Heart left ventricle (tissue), 16 donors: ENCODE measurements at places on chromosomes 4 and X. TPM values are rescaled to one million over a fixed set of nuclear protein-coding genes. Genes with fewer than 3 reads are reported as not detected.

Gene GAGE12H
- not detected for polyA plus RNA-seq

Gene CLDN22
- polyA plus RNA-seq = not detected

Gene UGT2B15
- not detected for polyA plus RNA-seq

Gene AREG
- polyA plus RNA-seq = 49.6 TPM

Gene KLHL5
- 3.3 TPM for polyA plus RNA-seq

- H3K27me3 ChIP-seq = no peaks in the 10 kb centered on the region
- H3K4me1 ChIP-seq = no peaks in the 10 kb centered on the region
- no peak overlapping the region for H3K4me3 ChIP-seq
Measured at GRCh38 chrX:47112316-47112954, 32.1 kb downstream of the NDUFB11 start.

GRCh38 chrX:75295641-75296040, 21.8 kb downstream of the UPRT start:
- no peaks in the 10 kb centered on the region for H3K36me3 ChIP-seq
- no peak overlapping the region for H3K27ac ChIP-seq
- DNase-seq = no peak
- no peaks in the 10 kb centered on the region for H3K4me1 ChIP-seq
- no peak overlapping the region for H3K4me3 ChIP-seq

DNA sequence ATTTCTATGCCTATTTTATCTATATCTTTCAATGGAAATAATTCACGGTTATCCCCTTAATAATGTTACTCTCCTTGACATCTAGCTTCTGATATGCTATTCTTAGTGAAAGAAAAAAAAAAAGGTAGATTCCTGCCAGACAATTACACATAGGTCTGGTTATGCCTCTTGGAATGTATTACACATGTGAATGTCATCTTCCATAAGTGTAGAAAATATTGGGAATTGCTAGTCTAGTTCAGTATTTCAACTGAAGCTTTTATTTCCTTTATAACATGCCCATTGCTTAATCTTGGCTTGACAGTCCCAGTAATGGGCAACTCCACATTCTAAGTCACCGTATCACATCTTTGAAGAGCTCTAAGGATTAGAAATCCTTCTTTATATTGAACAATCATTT, 25.4 kb upstream of the PPP1R2C start:
- H3K36me3 ChIP-seq = no peaks in the 10 kb centered on the region
- no peak overlapping the region for H3K27ac ChIP-seq
- H3K27me3 ChIP-seq = no peaks in the 10 kb centered on the region
- no peak for DNase-seq
- H3K4me3 ChIP-seq = no peak overlapping the region

DNA sequence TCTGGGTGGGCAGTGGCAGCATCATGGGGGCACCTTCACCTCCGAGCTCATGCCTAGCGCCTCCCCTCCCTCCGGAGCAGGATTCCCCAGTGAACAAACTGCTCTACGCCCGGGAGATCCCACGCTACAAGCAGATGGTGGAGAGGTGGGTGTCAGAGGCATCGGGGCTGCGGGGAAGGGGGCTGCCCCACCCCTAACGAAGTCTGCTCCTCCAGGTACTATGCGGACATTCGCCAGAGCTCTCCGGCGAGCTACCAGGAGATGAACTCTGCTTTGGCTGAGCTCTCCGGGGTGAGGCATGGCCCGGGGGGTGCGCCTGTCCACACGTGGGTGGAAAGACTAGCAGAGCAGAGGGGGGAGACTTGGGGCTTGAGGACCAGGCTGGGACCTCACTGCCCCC, 2.7 kb upstream of the SRPK3 start:
- no peak overlapping the region for H3K27ac ChIP-seq
- no peak overlapping the region for H3K4me3 ChIP-seq
- no peaks in the 10 kb centered on the region for H3K27me3 ChIP-seq
- DNase-seq = no peak
- H3K36me3 ChIP-seq = no peaks in the 10 kb centered on the region

GRCh38 chr4:159787901-159788300, 685.0 kb downstream of the RAPGEF2 start:
- no peaks in the 10 kb centered on the region for H3K27me3 ChIP-seq
- no peak overlapping the region for H3K4me3 ChIP-seq
- no peak for DNase-seq
- no peaks in the 10 kb centered on the region for H3K36me3 ChIP-seq

DNA sequence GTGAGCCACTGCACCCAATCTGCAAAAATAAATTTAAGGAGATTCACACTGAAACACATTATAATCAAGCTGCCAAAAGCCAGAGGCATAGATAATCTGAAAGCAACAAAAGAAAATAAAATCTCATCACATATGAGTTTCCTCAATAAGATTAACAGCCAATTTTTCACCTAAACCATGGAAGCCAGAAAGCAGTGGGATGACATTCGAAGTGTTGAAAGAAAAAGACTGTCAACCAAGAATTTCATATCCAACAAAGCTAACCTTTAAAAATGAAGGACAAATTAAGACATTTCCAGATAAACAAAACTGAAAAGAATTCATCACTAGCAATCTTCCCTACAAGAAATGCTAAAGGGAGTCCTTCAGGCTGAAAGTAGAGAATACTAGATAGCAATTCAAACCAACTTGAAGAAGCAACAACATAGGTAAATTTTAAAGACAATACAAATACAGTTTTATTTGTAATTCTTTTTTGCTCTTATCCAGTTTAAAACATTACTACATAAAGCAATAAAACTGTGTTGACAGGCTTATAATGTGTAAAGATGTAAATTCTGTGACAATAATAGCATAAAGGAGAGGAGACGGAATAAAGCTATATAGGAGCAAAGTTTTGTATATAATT, 23.1 kb upstream of the KLHL8 start:
- H3K27ac ChIP-seq = no peak overlapping the region
- peaks cover 14% of the 10 kb centered on the region for H3K4me1 ChIP-seq
- H3K27me3 ChIP-seq = no peaks in the 10 kb centered on the region
- DNase-seq = no peak
- H3K36me3 ChIP-seq = no peaks in the 10 kb centered on the region

GRCh38 chrX:40151211-40152172, 53.7 kb upstream of the BCOR start:
- H3K36me3 ChIP-seq = no peaks in the 10 kb centered on the region
- H3K27ac ChIP-seq = peak overlapping the region; percentile 89
- H3K4me3 ChIP-seq = peak overlapping the region; percentile 48

GRCh38 chrX:136858007-136858756, 22.3 kb downstream of the RBMX start:
- H3K27me3 ChIP-seq = no peaks in the 10 kb centered on the region
- H3K27ac ChIP-seq = no peak overlapping the region
- DNase-seq = no peak
- H3K4me1 ChIP-seq = no peaks in the 10 kb centered on the region
- no peak overlapping the region for H3K4me3 ChIP-seq

DNA sequence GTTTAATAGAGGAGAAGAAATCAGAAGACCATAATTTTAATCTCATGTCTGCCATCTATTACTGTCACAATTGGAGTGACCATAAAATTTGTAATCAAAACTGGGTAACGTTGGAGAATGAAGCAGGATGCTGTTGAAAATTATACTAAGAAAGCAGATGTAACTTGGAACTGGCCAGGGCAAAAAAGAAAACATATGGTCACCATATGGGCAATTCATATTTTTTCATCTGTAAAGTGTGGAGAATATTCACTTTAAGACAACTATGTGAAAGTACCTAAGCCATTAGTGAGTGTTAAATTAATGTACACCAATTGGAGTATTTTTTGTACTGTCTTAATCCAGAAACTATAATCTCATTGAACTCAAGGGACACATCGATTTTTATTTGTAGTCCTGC, 1008.0 kb downstream of the GLUD2 start:
- H3K36me3 ChIP-seq = no peaks in the 10 kb centered on the region
- DNase-seq = no peak
- H3K4me3 ChIP-seq = no peak overlapping the region
- H3K4me1 ChIP-seq = no peaks in the 10 kb centered on the region
- H3K27ac ChIP-seq = no peak overlapping the region
